ENCODE measurements at places on chromosomes 3 and 15.
A peak's percentile ranks its signal among the peaks of the same experiment; 100 is the strongest.

- H3K27ac ChIP-seq, result no peak overlapping the region
- no peaks in the 10 kb centered on the region for H3K36me3 ChIP-seq
- H3K27me3 ChIP-seq, result no peaks in the 10 kb centered on the region
- no peak for DNase-seq
Measured at GRCh38 chr3:131047582-131047981, 20.9 kb downstream of the NEK11 start.

- no peak overlapping the region for H3K27ac ChIP-seq
- DNase-seq, result no peak
- no peaks in the 10 kb centered on the region for H3K36me3 ChIP-seq
- no peaks in the 10 kb centered on the region for H3K27me3 ChIP-seq
- no peak overlapping the region for H3K4me3 ChIP-seq
Measured at GRCh38 chr15:72146221-72146620, 28.0 kb downstream of the SENP8 start.

GRCh38 chr15:75143738-75144334 lies 57.8 kb upstream of the C15orf39 start:
- H3K36me3 ChIP-seq, result no peaks in the 10 kb centered on the region
- H3K4me1 ChIP-seq, result no peaks in the 10 kb centered on the region
- no peaks in the 10 kb centered on the region for H3K27me3 ChIP-seq
- H3K4me3 ChIP-seq, result no peak overlapping the region

DNA sequence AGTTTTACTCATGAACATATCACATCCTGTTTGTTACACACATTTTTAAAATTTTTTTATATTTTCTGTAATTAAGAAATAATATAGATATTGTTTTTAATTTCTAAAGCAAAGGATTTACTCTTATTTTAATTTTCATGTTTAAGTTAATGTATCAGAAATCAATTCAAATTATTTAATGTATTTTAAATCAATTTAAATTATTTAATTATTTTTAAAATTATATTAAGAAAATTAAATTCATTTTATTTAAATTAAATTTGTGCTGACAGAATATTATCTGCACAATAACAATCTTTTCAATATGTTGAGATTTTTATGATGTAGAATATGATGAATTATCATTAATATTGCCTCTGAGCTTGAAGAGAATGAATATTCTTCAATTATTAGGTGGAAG lies 681.2 kb upstream of the ALCAM start:
- no peak for DNase-seq
- no peak overlapping the region for H3K4me3 ChIP-seq
- no peaks in the 10 kb centered on the region for H3K36me3 ChIP-seq
- no peaks in the 10 kb centered on the region for H3K4me1 ChIP-seq
- H3K27me3 ChIP-seq, result no peaks in the 10 kb centered on the region

GRCh38 chr3:127855246-127855645 lies 32.9 kb upstream of the MGLL start:
- H3K27ac ChIP-seq, result no peak overlapping the region
- no peak overlapping the region for H3K4me3 ChIP-seq
- H3K36me3 ChIP-seq, result no peaks in the 10 kb centered on the region
- no peaks in the 10 kb centered on the region for H3K4me1 ChIP-seq
- no peaks in the 10 kb centered on the region for H3K27me3 ChIP-seq

- no peak for DNase-seq
- no peak overlapping the region for H3K27ac ChIP-seq
- H3K27me3 ChIP-seq, result peaks cover 21% of the 10 kb centered on the region
- H3K36me3 ChIP-seq, result no peaks in the 10 kb centered on the region
- H3K4me3 ChIP-seq, result no peak overlapping the region
Measured at GRCh38 chr3:19149368-19149767, 1.1 kb downstream of the KCNH8 start.

DNA sequence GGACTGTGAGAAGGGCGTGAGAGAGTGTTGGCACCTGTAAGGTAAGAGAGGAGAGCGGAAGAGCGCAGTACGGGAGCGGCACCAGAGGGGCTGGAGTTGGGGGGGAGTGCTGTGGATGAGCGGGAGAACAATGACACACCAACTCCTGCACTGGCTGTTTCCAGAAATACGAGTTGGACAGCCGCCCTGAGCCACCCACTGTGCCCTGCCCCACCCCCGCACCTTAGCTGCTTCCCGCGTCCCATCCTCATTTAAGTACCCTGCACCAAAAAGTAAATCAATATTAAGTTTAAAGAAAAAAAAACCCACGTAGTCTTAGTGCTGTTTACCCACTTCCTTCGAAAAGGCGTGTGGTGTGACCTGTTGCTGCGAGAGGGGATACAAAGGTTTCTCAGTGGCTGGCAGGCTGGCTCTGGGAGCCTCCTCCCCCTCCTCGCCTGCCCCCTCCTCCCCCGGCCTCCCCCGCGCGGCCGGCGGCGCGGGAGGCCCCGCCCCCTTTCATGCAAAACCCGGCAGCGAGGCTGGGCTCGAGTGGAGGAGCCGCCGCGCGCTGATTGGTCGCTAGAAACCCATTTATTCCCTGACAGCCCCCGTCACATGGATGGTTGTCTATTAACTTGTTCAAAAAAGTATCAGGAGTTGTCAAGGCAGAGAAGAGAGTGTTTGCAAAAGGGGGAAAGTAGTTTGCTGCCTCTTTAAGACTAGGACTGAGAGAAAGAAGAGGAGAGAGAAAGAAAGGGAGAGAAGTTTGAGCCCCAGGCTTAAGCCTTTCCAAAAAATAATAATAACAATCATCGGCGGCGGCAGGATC lies at the start of gene SOX2:
Gene SOX2, plus strand, starts transcription at position 601 of the 811 bp plus-strand sequence. CDS start 436 bp downstream, outside the sequence.
- H3K4me3 ChIP-seq, result peak within 1 kb of the TSS; percentile 15
- H3K27me3 ChIP-seq, result peaks cover 95% of the 10 kb centered on the region
- H3K4me1 ChIP-seq, result peaks cover 26% of the 10 kb centered on the region
- no peaks in the 10 kb centered on the region for H3K36me3 ChIP-seq
- H3K27ac ChIP-seq, result no peak within 1 kb of the TSS
- no peak for DNase-seq

DNA sequence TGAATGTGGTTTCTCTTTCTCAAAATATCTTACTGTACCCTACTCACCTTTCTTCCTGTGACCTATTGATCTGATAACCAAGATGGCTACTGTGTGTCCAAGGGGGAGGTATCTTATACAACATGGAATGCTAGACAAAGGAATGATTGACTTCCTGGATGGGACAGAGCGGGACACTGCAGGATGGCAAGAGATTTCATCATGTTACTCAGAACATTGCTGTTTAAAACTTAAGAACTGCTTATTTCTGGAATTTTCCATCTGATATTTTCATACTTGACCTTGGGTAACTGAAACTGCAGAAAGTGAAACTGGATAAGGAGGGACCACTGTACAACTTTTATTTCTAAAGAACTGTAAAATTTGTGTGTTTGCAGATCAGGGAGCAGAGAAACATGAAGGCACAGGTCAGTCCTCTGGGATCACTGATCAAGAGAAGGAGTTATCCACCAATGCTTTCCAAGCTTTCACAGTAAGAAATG lies 18.5 kb downstream of the CNOT10 start:
- peaks cover 3% of the 10 kb centered on the region for H3K36me3 ChIP-seq
- DNase-seq, result no peak
- H3K27me3 ChIP-seq, result no peaks in the 10 kb centered on the region
- H3K4me1 ChIP-seq, result no peaks in the 10 kb centered on the region

DNA sequence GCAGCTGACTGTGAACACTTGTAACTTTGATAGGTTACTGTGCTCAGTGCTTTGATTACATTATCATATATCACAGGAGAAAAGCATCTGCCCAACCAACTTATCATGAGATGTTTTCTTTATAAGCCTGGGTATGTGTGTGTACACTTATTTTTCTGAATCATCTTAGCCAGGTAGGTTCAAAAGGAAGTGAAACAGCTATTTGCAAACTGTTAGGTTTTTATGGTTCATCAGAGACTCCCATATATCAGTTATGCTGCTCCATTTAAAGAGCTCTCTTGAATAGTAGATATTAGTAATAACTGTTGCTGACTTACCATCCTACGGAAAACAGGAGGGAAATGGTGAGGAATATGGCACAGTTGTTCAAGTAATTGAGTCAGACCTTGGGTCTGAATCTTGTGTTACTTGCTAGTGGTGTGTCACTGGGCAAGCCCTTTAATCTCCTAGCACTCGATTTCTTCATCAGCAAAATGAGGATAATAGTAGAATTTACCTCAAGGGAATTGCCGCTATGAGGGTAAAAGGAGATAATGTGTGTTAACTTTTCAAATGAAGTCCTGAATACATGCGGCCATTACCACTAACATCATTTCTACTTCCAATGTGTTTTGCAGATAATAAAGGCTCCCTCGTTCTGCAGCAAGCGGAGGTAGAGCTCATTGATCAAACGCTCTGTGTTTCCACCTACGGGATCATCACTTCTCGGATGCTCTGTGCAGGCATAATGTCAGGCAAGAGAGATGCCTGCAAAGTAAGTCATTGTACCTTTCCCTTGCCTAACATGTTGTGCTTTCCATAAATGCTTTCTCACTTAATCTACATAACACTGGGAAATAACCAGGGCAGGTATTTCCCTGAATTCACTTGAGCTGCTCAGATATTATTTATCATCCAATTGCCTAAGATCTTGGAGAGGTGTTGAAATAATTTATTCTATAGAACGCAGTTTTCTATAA lies 7.8 kb upstream of the C3orf52 start:
- H3K4me3 ChIP-seq, result no peak overlapping the region
- no peak overlapping the region for H3K27ac ChIP-seq

- no peak overlapping the region for H3K27ac ChIP-seq
- no peak for DNase-seq
- no peaks in the 10 kb centered on the region for H3K27me3 ChIP-seq
- no peak overlapping the region for H3K4me3 ChIP-seq
- H3K36me3 ChIP-seq, result no peaks in the 10 kb centered on the region
- no peaks in the 10 kb centered on the region for H3K4me1 ChIP-seq
Measured at GRCh38 chr15:39460748-39461147, 120.1 kb upstream of the THBS1 start.

DNA sequence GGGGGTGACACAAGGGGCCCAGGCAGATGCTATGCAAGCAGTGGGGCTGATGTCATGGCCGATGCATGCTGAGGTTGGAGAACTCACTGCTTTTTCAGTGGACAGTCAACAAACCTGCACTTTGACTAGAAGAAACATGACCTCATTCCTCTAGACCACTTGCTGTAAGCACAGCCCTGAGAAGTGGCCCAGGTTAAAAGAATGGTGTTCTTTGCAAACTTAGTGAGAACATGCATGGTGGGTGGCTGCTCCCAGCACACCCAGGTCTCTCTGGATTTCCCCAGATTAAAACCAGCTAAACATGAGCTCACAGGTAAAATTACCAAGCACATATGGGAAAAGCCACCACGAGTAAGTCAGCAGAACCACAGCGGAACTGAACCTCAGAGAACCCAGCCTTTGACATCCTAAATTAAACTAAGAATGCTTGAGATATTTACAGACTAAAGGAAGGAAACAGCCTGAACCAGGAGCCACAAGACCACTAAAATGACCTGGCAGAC lies 15.5 kb downstream of the DLEC1 start:
- H3K4me3 ChIP-seq, result no peak overlapping the region
- H3K27ac ChIP-seq, result no peak overlapping the region
- H3K27me3 ChIP-seq, result no peaks in the 10 kb centered on the region

DNA sequence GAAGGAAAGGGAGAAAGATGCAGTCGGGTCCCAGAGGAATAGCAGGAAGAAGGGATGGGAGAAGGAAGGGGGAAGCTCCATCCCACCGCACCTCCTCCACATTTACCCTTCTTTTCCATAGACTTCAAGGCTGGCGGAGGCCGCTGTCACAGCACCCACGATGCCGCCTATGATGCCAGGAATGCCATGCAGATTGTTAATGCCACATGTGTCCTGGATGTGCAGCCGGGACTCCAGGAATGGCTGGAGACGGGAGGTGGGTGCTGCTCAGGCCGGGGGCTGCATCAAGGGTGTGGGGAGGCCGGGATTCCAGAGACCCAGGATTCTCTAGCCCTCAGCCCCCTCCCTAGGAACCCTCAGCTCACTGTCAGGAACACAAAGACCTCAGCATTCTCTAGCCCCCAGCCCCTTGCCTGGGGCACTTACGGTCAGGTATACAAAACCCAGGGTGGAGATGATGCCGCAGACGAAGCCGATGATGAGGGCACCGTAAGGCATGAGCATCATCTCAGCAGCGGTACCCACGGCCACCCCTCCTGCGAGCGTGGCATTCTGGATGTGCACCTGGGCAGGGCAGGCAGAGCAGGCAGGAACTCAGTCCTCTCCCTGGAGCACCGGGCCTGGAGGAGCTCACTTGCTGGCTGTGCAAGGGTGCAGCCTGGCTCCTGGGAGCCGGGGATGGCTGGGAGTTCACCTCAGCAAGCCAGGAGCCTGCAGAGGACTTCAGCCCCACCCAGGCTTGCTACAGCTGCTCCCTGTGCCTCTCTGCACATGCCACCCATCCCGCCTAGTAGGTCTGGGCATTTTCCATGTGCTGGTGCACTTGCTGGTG lies 18.8 kb downstream of the RHCG start:
- H3K27me3 ChIP-seq, result peaks cover 6% of the 10 kb centered on the region
- no peak for DNase-seq
- H3K27ac ChIP-seq, result no peak overlapping the region
- H3K36me3 ChIP-seq, result no peaks in the 10 kb centered on the region
- H3K4me1 ChIP-seq, result no peaks in the 10 kb centered on the region
- H3K4me3 ChIP-seq, result no peak overlapping the region

DNA sequence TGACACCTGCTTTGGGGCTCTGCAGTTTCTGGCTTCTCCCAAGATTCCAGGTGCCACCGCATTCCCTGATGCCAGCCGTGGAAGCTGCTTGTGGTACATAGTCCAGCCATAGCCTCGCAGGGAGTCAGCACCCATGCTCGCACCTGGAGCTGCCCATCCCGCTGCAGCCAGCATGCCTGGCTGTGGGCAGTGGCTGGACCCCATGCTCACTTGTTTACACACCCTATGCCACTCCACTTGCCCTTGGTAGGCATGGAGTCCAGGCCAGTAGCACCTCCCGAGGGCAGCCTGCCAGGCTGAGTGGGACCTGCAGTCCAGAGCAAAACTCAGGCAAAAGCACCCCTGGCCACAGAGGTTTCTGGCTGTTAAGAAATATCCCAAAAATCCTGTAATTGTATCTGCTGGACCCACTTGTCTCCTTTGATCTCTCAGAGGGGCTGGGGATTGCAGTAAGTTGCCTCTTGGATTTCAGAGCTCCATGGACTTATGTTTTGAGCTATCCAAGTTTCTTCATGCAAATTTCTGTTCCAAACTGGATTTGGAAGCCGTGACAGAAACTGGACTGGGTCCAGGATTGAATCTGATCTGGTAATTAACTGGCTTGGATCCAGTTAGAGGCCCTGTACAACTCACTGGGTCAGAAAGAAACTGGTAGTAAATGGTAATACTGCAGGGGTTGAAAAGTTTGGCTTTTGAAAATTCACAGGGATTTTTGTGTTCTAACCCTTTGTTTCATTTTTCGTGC lies 149.3 kb downstream of the FMN1 start:
- DNase-seq, result no peak
- H3K36me3 ChIP-seq, result no peaks in the 10 kb centered on the region
- no peaks in the 10 kb centered on the region for H3K27me3 ChIP-seq
- no peak overlapping the region for H3K4me3 ChIP-seq
- H3K4me1 ChIP-seq, result no peaks in the 10 kb centered on the region

All from CD4-positive, alpha-beta T cell (primary cell).